Stimulated activated CD4-positive, alpha-beta T cell treated with anti-CD3 and anti-CD28 coated beads, Interleukin-1b, Interleukin-23, amount 100 ng/mL, for 24 hours (primary cell): ENCODE measurements at places on chromosomes 5 and 9.

DNA sequence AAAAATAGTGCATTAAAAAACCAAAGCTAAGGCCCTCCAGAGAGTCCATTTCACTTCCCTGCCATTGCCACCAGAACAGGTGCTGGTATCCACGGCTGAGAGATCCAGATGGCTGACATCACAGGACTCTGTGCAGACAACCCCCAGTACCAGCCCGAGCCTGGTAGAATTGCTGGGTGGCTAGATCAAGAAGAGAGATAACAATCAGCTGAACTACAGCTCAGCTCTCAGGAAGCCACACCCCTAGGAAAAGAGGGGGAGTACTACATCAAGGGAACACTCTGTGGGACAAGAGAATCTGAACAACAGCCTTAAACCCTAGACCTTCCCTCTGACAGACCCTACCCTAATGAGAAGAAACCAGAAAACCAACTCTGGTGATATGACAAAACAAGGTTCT lies 73.8 kb upstream of the SLIT3 start:
- no peak for DNase-seq

- DNase-seq: no peak
Observed at GRCh38 chr9:109414125-109414785, 83.9 kb downstream of the PTPN3 start.

GRCh38 chr5:102547141-102548035 lies 48.6 kb upstream of the SLCO6A1 start:
- no peak for DNase-seq

GRCh38 chr9:131645078-131645776 lies 94.6 kb downstream of the RAPGEF1 start:
- no peak for DNase-seq

GRCh38 chr9:80382211-80382891 lies 810.6 kb downstream of the TLE4 start:
- DNase-seq: no peak

- peak; percentile 21 for DNase-seq
Observed at GRCh38 chr9:70111042-70111602, 67.5 kb downstream of the MAMDC2 start.

- no peak for DNase-seq
Observed at GRCh38 chr9:6869081-6869948, 111.5 kb downstream of the KDM4C start.
